Dermis microvascular lymphatic vessel endothelial cell (primary cell): ENCODE measurements at places on chromosomes 5 and 9.

DNA sequence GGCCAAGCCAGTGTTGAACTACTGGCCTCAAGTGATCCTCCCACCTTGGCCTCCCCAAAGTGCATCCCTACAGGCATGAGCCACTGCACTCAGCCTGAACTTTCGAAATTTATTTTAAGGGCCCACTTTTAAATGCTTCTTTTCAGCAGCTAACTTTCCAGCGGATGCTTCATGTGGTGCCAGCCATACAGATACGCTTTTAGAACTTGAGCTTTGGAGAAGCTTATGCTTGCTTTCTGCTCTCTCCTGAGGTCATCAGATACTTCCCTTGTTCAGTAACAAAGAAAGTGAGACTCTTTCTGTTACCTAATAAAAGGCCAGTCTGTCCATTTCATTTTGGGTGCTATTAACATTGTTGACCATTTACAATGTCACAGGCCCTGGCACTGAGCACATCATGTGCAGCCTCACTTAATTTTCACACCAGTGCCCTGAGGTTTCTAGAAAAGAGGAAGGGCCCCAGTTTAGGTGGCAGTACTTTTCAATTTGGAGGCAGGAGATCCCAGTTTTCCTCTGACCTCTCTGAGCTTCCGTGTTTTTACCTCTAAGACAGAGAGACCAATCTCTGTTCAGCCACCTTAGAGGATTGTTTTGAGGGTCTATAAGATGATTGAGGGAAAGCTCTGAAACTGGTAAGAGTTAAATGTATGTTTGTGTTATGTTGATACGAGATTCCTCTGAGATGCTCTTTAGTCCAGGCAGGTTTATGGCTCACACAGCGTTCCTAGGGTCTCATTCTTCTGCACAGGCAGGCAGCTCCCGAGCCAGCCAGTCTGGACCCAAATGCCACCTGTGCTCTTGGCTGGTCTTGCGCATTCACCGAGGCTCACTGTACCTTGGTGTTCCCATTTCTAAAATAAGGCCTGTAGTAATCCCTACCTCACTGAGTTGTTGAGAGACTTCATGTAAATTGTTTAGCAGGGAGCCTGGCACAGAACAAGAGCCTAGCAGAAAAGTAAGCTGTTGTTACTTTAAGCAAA, 4.4 kb downstream of the ABL1 start:
- no peak for DNase-seq

GRCh38 chr9:13023498-13023897, 248.7 kb downstream of the LURAP1L start:
- DNase-seq: no peak

GRCh38 chr5:176157656-176158055, 80.6 kb upstream of the SIMC1 start:
- DNase-seq: no peak

GRCh38 chr5:173310861-173311785, 17.1 kb downstream of the STC2 start:
- DNase-seq: no peak

DNA sequence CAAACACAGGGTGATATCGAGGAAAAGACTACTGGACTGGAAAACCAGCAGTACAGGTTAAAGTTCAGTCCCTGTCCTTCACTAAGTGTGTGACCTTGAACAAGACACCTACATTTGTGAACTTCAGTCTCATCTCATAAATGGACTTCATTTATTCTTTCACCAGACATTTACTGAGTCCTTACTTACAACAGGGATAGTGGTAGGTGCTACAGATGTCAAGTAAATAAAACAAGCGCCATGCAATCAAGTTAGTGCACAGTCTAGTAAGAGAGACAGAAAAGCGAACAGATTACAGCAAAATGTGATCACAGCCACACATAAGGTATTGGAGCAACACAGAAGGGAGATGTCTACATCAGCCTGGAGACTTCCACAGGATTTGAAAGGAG, 413.2 kb downstream of the ACTL7B start:
- DNase-seq: no peak

- DNase-seq: no peak
These were observed 344.1 kb upstream of the WWC1 start for GRCh38 chr5:167947306-167947705.

- no peak for DNase-seq
These were observed 3.8 kb upstream of the STPG3 start for GRCh38 chr9:137247135-137247915.

DNA sequence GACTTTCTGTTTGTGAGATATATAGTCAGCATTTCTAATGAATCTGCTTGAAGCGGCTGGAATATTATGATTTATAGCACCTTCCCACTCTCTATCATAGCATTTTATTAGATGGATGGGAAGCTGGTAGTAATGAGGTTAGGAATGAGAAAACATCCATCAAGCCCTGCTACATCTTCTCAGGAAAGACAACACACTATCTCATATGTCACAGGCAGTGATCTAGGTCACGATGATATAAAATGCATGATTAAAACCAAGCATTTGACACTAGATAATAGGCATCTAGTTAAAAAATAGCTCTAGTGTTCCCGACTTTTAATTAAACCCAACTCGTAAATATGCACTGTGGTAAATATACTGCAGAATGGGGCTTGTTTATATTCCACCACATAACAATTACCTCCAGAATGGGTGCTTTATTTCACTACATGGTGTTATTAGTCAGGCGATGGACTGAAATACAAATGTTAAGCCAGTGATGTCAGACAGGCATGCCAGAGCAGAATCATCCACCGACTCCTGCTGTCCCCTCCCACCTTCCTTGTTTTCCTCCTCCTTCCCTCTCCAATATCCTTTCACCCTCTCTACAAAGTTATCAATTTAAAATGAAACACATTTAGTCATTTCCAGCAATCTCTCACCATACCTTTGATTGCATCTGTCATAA, 286.8 kb downstream of the SPATA31D1 start:
- DNase-seq: no peak

GRCh38 chr5:151284392-151284967, 19.1 kb downstream of the SLC36A3 start:
- no peak for DNase-seq

- no peak for DNase-seq
These were observed 55.2 kb upstream of the PDE8B start for GRCh38 chr5:77155179-77155785.

DNA sequence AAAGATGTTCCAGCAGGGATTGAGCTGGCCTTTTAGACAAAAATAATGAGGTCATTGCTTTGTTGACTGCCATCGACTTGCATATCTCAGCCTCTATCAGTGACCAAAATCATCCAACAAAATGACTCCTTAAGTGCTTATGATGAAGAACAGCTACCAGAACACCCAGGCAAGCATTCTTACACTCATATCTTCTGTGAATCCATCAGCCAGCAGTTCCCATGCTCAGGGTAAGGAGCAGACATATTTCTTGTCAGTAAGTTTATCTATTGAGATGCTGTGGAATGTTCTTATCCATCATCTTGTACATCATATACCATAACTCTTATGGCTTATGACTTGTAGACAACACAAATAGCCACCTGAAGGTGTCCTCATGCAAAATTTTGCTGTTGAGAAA, 20.2 kb upstream of the SPDL1 start:
- DNase-seq: no peak
